ENCODE measurements at places on chromosomes 6 and 20.

GRCh38 chr6:148811459-148811858, 64.6 kb downstream of the UST start:
- no peak for DNase-seq

- peak; percentile 67 for DNase-seq
These were observed 235.8 kb downstream of the NFATC2 start for GRCh38 chr20:51306521-51307358.

DNA sequence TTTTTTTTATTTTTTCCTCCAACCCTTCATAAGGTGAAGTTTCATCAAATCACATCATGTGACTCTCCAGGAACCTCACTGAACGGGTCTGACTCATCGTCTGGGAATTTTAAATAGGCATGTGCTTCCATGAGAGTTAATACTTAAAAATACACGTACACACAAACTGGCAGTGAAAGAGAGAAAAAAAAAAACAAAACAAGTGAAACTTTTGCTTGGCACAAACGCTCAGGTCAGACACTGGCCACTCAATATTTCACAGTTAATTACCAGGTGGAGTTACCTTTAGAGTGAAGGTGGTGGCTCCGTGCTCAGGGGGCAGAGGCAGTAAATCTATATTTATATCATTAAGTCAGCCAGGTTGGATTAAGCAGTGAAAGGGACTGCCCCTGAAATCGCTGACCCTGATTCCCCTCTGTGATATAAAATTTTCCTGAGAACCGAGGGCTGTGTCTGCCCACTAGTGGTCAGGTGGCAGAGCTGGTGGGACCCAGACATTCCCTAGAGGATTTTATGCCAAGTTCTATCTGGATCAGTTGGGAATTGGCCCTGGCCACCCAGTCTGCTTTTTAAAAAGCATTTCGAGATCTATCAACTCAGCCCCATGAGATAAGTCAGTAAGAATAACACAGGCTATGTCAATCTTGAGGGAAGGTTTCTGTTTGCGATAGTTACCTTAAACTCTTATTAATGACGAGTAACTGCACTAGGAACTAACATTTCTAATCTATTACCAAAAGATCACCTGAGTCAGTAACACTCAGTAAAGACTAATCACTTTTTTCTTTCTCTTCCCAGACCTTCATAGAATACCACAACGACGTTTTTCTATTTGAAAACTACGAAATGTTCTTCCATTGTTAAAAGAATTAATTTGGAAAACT, 259.1 kb downstream of the HDGFL1 start:
- DNase-seq: no peak

GRCh38 chr6:2635911-2636310, 114.8 kb downstream of the MYLK4 start:
- DNase-seq: no peak

DNA sequence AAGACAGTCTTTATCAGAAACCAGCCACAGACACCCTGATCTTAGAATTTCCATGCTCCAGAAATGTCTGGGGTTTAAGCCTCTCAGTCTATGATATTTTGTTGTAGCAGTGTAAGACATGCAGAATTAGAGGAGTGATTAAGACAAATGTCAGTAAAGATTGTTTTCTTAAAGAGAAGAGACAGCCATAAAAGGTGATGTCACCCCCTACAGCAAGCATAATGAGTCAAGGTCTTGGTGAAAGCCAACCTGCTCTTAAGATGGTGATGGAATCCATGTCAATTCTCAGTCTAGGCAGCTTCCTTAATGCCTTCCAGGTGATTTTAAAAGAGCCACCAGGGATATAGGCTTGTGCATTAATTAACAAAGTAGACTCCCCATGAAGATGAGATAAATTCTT, 849.9 kb upstream of the EPHA7 start:
- DNase-seq: no peak

- DNase-seq: no peak
These were observed 8.5 kb upstream of the ANGPT4 start for GRCh38 chr20:924639-925038.

GRCh38 chr20:35122756-35123405, 24.3 kb downstream of the EDEM2 start:
- DNase-seq: no peak

Measured in activated T-cell treated with anti-CD3 and anti-CD28 coated beads for 48 hours (primary cell).